ENCODE measurements at places on chromosomes 13 and 19.
A peak's percentile ranks its signal among the peaks of the same experiment; 100 is the strongest.

- no peak for DNase-seq
Measured at GRCh38 chr13:25915840-25916518, 135.8 kb downstream of the SHISA2 start.

DNA sequence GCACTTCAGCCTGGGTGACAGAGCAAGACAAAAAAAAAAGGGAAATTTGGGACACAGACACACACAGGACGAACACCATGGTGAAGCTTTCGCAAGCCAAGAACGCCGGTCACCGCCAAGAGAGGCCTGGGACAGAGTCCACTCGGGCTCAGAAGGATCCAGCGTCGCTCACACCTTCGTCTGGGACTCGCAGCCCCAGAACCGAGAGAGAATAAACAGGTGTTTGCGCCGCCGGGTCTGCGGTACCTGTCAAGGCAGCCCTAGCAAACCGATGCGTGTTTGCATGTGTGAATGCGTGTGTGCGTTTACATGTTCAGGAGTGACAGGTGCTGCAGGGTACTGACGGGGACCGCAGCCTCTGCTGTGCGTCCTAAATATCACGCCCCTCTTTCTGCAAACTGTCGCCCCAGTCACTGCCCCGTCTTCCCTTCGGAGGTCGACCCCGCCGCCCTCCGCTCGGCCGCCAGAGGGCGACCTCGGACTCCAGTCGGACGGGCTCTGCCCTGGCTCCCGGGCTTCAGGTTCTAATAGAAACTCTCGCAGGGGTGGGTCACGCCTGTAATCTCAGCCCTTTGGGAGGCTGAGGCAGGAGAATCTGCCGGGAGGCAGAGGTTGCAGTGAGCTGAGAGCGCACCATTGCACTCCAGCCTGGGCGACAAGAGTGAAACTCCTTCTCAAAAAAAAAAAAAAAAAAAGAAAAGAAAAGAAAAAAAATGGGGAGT is 11.8 kb upstream of the CSNK1G2 start:
- peak; percentile 76 for DNase-seq

GRCh38 chr19:18725841-18726770 is 42.6 kb downstream of the CRTC1 start:
- no peak for DNase-seq

DNA sequence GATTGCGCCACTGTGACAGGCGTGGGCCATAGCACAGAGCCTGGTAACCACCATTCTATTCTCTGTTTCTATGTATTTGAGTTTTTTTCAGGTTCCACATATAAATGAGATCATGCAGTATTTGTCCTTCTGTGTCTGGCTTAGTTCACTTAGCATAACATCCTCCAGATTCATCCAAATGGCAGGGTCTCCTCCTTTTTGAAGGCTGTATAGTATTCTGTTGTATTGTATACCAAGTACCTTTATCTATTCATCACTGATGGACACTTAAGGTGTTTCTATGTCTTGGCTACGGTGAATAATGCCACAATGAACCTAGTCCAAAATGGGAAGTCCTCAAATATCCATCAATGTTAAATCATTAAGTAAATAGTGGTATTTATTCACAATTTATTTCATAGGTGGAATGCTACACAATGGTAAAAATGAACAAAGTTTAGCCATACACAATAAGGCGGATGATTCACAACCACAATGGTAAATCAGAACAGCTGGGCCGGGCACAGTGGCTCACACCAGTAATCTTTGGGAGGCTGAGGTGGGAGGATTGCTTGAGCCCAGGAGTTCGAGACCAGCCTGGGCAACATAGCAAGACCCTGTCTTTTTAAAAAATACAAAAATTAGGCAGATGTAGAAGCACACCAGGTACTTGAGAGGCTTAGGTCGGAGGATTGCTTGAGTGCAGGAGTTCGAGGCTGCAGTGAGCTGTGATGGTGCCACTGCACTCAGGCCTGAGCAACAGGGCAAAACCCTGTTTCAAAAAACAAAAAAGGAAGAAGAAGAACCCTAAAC is 8.4 kb upstream of the GRAMD1A start:
- DNase-seq: no peak

- no peak for DNase-seq
Measured at GRCh38 chr13:110350509-110350908, 43.4 kb downstream of the COL4A2 start.

DNA sequence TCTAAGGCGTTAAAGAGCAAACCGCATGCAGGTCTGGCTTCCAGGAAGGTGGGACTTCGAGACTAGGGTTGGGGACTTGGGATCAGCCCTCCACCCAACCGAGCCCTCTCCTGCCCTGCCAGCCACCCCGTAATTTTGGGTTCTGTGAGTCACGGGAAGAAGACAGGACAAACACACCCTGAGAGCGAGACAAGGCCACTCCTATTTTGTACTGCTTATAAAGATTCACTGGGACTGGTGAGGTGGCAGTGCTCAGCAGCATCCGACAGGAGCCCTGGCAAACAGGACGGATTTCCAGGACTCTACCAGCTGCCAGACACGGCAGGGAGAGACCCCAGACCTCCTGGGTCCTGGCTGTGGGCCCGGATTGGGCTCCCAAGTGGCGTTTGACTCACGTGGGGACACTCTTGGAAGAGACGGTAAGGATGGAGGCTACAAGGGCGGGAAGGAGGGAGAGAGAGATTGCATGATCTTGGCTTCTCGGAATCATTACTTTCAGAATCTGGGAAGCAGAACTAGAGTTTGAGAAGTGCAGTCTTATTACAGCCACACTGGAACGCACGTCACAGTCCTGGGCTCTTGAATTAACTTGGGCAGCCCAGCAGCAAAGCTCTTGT is at the start of gene C5AR2:
Gene C5AR2 (plus strand): TSS at position 245 of the 617 bp plus-strand sequence. CDS start 8,625 bp downstream, outside the sequence.
- no peak for DNase-seq

All from LoVo (cell line).